ENCODE measurements at places on chromosomes 7 and 10. TPM values are rescaled to one million over a fixed set of nuclear protein-coding genes. Genes with fewer than 3 reads are reported as not detected.
A peak's percentile ranks its signal among the peaks of the same experiment; 100 is the strongest.

DNA sequence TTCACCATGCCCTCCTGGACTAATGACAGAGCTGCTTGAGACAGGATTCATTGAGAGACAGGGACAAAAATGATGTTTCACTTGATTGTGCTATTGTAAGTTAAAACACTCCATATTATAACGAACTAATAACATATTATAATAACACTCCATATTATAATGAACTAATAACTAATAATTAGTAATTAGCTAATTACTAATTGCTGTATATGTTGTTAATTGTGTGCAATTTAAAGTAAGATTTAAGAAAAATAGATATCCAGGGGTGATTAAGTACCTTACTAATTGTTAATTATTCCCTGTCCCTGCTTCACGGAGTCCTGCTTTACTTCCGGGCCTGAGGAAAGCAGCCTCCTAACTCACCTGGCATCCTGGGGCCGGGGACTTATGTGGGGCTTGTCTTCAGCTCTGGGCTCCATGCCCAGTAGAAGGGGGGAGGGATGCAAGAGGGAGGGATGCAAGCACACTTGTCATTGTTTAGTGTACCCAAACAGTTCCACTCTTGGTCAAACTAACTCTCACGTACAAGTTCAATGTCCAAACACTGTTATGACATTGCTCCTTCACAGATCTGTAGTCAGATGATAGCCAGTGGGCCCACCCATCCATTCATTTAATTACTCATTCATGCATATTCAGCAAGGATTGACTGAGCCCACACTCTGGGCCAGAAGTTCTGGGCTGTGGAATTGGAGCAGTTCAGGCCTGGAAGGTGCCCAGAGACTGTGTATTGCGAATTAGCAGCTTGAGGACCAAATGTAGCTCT, 53.8 kb downstream of the COL13A1 start:
- peak; percentile 90 for DNase-seq

GRCh38 chr7:149635561-149636329, 137.6 kb downstream of the ZNF467 start:
- no peak for DNase-seq

GRCh38 chr10:118407026-118407425, 64.9 kb upstream of the FAM204A start:
- no peak for DNase-seq

GRCh38 chr7:105782391-105783042, 93.9 kb downstream of the ATXN7L1 start:
- DNase-seq, result no peak

GRCh38 chr7:84811362-84811761, 375.5 kb downstream of the SEMA3D start:
- no peak for DNase-seq

DNA sequence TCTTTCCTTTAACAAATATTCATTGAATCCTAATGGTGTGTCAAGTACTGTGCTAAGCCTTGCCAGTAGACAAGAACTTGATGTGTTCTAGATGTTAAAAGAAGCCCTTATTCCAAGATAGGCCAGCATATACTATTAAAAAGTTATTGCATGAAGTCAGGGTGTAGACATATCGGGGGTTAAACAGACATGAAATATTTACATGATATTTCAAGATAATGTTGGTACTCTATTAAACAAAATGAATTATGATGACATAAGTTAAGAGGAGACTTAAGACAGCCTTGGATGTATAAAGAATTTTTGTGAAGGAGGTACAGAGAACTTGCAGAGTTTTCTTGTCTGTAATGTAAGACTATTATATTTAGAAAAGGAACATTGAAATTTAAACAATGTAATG, 44.8 kb downstream of the HDAC9 start:
- DNase-seq, result no peak

GRCh38 chr7:151687523-151688235, 168.0 kb upstream of the RHEB start:
- DNase-seq, result peak; percentile 86

Gene HYCC1
- polyA plus RNA-seq, result 15.9 TPM

GRCh38 chr10:76282061-76283025, 850.9 kb downstream of the LRMDA start:
- peak; percentile 71 for DNase-seq

Gene MYPN
- 0.01 TPM for polyA plus RNA-seq

All from small intestine (tissue), 16 donors.